ENCODE measurements at places on chromosomes 4 and X.

- no peak for DNase-seq
Observed at GRCh38 chr4:184416913-184417734, 57.2 kb downstream of the IRF2 start.

DNA sequence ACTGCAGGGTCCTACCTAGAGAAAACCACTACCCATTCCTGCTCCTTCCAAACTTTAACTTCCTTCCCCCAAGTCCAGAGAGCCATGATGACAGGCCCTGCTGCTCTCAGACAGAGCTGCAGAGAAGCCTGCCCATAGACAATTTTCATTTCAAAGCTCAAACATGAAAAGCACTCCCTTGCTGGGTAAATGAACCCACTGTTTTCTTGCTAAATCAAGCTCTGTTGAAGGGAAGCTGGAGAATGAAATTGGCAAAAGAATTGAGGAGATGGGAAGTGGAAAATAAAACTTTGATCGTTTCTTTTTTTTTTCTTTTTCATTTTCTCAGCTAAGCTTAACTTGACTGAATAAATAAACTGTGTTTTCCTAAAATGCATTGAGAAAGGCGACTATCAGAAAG, 331.1 kb upstream of the CPEB2 start:
- DNase-seq, result no peak

DNA sequence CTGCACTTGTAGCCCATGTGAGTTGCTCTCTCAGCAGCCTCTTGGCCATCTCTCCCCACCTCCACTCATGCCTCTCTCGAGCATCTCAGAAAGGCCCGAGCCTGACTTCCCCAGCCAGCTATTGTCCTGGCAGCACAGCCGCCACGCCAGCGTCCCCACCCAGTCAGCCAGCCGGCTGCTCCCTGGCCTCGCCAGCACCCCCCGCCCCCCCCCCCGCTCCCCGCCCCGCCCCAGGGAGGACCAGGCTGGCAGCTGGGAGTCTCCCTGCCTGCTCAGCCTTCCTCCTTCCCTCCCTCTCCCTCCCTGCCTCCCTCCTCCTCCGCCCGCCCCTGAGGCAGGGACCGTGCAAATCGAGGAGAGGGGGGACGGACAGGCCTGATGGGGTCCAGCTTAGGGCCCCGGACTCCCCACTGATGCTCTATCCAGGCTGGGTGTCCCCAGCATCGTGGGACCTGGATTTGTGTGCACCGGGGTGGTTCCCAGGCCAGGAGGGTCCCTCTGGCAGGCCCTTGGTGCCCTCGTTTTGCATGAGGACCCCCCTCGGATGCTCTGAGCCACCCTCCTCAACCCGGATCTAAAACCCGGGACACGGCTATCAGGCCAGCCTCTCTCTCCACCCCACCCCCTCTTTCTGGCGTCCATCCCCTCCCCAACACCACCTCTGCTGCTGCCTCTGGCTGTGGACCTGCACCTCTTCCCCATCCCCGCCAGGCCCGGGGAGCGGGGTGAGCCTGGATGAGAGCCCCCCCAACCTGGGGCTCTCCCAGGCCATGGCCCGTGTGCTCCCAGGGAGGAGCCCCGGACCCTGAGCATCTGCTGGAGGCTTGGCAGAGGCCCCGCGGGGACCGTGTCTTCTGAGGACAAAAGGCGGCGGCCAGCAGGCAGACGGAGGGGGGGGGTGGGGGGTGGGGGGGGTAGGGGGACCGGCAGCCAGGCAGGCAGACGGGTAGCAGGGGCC, at the start of gene GPR173:
Gene GPR173, plus strand, starts transcription at position 621 of the 958 bp plus-strand sequence. CDS start 27,833 bp downstream, outside the sequence.
- no peak for DNase-seq

- DNase-seq, result peak; percentile 65
Observed at GRCh38 chr4:24642981-24643547, 58.7 kb upstream of the DHX15 start.

DNA sequence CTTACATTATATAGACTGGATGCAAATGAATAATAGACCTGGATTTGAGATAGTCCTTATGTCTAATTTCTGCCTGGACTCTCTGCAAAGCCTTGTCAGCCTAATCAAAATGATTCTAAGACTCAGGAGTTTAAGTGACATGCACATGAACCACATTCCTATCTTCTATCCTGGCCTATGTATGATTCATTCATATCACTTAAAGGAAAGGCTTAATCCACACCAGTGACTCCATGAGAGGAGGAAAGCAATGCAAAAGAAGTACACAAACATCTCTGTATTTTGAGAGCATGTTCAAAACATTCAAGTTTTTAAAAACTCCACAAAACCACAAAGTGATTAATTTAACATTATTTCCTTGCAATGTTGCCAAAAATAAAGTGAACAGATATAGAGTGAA, 14.6 kb downstream of the AMOT start:
- DNase-seq, result no peak
